Stimulated activated CD4-positive, alpha-beta T cell treated with anti-CD3 and anti-CD28 coated beads, Interleukin-12 subunit alpha, Interleukin-12 subunit beta, amount 100 ng/mL, for 48 hours (primary cell): ENCODE measurements at places on chromosomes 13 and 19.

DNA sequence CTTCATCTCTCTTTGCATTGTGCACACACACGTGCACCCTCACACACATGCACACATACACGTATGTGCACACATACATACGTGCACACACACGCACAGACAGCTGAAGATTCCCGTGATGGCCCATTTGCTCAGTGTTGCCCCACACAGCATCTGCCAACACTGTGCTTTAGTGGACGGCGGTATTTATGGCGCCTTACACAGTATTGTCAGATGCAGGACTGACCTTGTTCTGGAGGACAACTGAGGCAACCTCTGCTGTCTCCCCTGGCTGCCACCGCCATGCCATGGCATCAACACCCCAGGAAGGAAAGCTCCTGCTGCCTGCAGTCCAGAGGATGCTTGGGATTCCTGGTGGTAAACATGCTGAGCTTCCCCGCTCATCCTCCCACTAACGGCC lies 316.4 kb downstream of the TEX29 start:
- DNase-seq, result no peak

- DNase-seq, result no peak
Observed at GRCh38 chr13:97885641-97886040, 67.8 kb upstream of the IPO5 start.

- DNase-seq, result no peak
Observed at GRCh38 chr13:111184458-111185401, 69.6 kb downstream of the ARHGEF7 start.

DNA sequence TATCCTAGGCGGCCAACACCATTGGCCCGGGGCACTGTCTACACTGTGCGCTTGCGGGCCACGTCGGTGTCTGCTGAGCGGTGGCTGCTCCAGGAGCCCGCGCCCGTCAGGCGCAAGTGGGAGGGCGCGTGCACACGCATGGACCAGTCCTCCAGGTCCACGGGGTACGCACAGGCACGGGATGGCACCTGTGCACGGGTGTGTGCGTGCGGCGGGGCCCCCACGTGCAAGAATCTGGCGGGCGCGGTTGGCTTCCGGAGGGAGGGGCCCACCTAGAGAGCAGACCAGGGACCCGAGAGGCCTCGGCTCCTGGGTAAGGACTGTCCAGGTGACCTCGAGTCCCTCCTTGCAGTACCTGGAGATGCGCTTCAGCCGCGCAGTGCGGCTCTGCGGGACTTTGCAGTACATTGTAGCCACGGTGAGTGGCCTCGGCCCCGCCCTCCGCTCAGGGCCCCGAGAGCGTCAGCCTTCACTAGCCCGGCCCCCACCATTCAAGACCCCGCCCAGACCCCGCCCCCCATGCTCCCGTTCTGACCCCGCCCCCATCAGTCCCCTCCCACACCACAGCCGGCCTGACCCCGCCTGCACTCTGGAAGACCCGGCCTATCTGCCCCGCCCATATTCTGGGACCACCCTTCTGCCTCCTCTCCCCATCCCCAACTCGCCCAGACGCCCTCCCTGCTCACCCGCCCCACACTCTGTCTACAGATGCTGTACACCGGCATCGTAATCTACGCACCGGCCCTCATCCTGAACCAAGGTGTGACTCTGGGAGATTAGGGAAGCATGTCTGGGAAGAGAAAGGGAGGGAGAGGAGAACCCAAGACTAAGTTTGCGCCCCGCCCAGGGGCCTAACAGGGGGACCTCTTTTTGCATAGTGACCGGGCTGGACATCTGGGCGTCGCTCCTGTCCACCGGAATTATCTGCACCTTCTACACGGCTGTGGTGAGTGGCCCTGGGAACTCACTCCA lies 2.3 kb downstream of the SLC5A5 start:
- peak; percentile 70 for DNase-seq

GRCh38 chr13:34164582-34164981 lies 346.6 kb downstream of the RFC3 start:
- no peak for DNase-seq

DNA sequence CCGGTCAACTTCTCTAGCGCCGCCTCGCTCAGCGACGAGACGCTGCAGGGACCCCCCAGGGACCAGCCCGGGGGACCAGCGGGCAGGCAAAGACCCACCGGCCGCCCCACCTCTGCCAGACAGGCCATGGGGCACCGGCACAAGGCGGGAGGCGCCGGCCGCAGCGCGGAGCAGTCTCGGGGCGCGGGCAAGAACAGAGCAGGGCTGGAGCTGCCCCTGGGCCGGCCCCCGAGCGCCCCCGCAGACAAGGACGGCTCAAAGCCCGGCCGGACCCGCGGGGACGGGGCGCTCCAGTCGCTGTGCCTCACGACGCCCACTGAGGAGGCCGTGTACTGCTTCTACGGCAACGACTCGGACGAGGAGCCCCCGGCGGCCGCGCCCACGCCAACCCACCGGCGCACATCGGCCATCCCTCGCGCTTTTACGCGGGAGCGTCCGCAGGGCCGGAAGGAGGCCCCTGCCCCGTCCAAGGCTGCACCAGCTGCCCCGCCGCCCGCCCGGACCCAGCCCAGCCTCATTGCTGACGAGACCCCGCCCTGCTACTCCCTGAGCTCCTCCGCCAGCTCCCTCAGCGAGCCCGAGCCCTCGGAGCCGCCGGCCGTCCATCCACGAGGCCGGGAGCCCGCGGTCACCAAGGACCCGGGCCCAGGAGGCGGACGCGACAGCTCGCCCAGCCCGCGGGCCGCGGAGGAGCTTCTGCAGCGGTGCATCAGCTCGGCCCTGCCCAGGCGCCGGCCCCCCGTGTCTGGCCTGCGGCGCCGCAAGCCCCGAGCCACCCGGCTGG lies 11.3 kb downstream of the C19orf25 start:
- DNase-seq, result no peak

DNA sequence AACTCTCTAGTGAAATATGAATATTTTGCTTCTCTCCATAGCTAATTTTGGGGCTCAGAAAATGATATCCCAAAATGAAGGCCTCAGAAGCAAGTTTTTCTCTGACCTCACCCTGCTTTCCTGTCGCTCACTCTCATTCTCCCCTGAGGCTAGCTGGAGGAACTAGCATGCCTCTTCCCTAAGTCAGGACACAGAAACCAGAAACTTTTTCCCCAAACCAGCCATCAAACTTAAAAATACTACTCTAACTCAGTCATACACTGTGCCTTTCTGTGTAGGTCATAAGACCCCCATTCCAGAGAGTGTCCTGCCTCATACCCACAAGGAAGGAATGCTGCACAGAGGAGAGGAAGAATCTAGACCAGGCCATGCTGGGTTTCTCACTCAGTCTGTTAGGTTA lies 329.6 kb downstream of the PCDH20 start:
- no peak for DNase-seq

DNA sequence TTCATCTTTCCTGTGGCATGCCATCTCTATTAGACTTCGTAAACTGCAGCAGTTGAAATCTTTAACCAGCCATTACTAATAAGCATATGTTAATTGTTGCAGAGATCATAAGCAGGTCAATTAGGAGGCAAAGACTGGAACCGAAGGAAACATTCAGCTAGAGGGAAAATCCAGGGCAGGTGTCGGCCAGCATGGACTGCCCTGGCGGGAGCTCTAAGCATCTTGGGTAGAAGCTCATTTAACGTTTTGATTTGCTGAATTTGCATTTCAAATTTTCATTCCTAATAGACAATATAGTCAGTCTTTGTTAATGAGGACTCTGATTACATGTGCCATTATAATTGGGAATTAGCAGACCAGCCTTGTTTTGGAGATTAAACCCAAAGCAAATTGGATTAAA lies 238.6 kb downstream of the POU4F1 start:
- DNase-seq, result no peak

- DNase-seq, result no peak
Observed at GRCh38 chr13:70172946-70173597, 64.8 kb upstream of the KLHL1 start.

DNA sequence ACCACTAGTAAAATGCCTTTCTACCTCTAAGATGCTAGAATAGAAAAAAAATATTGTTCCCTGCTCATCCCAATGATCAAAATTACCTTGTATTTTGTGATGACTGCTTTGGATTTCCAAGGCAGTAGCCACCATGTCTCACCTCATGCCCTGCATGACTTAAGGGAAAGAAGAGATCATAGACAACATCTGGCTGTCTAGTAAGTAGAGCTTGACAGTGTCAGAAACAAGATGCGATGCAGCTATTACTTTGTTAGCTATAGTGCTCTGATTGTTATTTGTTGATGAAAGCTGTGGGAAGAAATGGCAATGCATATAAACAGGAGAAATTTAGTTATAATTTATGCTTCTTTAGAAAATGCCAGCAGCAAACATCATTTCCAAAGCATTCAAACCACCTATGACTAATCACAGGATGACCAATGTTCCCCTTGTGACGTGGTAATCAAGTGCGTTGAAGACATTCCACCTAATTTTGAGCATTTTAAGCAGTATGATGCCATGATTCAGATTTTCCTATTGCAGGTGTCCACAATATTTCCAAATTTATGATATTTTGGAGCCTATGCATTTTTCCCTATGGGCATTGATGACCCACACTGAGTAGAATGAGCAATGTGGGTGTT lies 308.3 kb downstream of the KCNRG start:
- DNase-seq, result no peak

GRCh38 chr13:113458253-113459065 lies 5.2 kb upstream of the ADPRHL1 start:
- no peak for DNase-seq
